ENCODE measurements at places on chromosomes 2 and 18.

DNA sequence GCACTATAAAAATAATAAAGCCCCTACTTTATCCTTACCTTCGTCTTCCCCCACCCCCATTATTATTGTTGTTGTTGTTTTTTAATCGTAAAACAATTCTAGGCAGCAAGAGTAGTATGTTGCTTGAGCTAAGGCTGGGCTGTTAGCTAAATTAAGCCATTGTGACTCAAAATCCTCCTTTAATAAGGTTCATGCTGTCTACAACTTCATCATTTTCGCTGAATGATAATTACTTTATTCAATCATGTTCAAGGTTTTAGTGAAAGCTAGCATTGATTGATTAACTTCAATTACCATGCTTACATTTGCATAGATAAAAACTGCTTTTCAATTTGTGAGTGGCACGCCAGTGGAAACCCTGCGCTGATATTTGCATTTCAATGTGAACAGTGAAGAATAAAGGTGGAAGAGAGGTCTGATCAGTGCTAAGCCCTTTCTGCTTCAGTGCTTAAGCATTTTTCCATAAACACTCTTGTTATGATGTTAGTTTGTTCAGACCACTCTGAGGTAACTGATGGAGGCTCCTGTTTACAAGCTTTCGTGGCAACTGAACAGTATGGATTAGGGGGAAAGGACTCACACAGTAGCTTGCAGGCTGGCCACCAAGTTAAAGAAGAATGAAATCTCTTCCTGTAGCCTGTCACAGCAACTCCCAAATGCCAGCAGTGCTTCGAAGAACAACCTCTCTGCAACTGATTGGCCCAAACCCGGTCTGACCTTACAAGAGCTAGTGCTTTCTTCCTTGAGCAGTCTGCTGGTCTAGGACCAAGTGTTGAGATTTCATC, 156.8 kb downstream of the GPD2 start:
- no peak for DNase-seq

- DNase-seq = no peak
Observed at GRCh38 chr18:3029215-3029952, 16.4 kb upstream of the LPIN2 start.

DNA sequence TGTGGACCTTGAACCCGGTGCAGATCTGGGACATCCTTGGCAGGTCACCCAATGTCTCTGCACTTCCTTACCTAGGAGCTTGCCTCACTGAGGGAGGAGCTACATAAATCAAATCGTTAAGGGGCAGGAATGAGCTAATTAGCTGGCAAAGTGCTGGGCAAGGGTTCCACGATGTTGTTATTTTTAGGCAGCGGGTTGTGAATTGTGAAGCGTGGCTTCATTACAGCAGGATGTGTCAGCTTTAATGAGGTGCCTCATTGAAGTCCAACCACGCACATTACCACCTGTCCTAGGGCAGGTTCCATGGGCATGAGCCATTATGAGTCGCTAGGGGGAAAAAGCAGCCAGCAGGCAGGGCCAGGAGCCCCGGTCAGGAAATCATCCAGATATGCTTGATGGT, 127.0 kb upstream of the AGAP1 start:
- no peak for DNase-seq

DNA sequence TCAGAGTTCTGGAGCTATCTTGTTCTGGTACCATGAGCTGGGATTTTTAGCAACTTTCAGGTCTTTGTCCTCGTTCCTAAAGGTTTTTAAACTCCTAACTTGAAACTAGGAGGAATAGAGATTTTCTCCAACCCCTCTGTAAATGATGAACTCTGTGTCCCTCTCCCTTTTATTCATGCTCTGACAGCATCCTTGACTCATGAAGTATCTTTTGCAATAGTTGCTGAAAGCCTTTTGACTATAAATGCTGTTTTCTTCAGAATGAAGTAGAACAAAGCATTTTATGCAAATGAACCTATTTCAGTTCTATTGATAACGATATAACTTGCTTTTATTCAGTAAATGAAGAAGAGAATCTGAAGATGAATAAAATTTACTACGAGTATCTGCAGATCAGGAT, 17.0 kb upstream of the MAPRE2 start:
- DNase-seq = no peak

- no peak for DNase-seq
Observed at GRCh38 chr2:185782223-185782769, 43.7 kb downstream of the FSIP2 start.

DNA sequence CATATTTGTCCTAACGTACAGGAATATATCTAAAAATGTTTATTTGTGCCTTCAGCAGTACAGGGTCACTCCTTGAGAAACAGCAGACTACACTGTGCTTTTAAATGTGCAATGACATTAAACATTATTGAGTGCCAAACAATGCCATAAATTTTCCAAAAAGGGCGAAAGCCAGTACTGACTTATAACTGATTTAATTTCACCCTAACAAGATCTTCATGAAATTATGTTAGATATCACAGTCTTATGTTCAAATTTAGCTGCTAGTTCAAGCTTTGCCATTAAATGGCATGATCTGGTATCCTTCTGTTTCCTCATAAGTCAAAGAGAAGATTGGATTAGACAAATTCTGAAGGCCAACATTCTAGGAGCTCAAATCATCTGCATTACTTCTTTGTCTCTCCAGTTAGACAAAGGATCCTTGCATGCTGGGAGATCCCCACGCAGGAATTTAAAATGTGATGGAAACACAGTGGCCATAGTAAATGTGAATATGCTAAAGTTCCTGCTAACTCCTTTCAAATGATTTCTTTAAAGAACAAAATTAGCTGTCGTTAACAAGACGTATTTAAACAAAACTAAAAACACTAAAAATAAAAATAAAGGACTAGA, 129.3 kb upstream of the STON1 start:
- DNase-seq = no peak

- DNase-seq = no peak
Observed at GRCh38 chr2:228401065-228401912, 219.8 kb upstream of the SPHKAP start.

- DNase-seq = no peak
Observed at GRCh38 chr2:26008851-26009566, 24.9 kb upstream of the RAB10 start.

Measured in activated CD8-positive, alpha-beta T cell treated with anti-CD3 and anti-CD28 coated beads, Interleukin-2, amount 10 ng/mL, durations not matched to agents 7 days and 5 days (primary cell).